Osteoblast (primary cell): ENCODE measurements at places on chromosomes 6 and 20. TPM values are rescaled to one million over a fixed set of nuclear protein-coding genes. Genes with fewer than 3 reads are reported as not detected.

Gene PACRG
- 0.59 and 1.4 TPM in 2 replicates for total RNA-seq

Gene NR2E1
- not detected in 2 replicates for total RNA-seq

Gene RGS17
- 1.4 and 1.8 TPM in 2 replicates for total RNA-seq

Gene SAPCD1
- total RNA-seq = 0.59 and 1.4 TPM in 2 replicates

Gene FNDC1
- total RNA-seq = 24.2 and 34.2 TPM in 2 replicates

Gene TSPO2
- not detected in 2 replicates for total RNA-seq

Gene PRDM13
- not detected in 2 replicates for total RNA-seq

Gene PNLDC1
- total RNA-seq = 0.29 TPM in 1 of 2 replicates, not detected in the other

Gene PSMB9
- 20.3 and 29.8 TPM in 2 replicates for total RNA-seq

Gene COL9A1
- total RNA-seq = not detected in 2 replicates

Gene TBX18
- total RNA-seq = 64.1 and 65.1 TPM in 2 replicates

Gene HLA-DOB
- 0.36 TPM in 1 of 2 replicates, not detected in the other for total RNA-seq

Gene CASS4
- under 0.01 TPM in 2 replicates for total RNA-seq

Gene ADGRB3
- total RNA-seq = not detected in 2 replicates

Gene HELZ2
- 23.3 and 27.5 TPM in 2 replicates for total RNA-seq

Gene EFCAB8
- total RNA-seq = 1.4 TPM in 1 of 2 replicates, not detected in the other

Gene CD83
- 1.4 and 1.5 TPM in 2 replicates for total RNA-seq

Gene FOXC1
- total RNA-seq = 39.4 and 41.0 TPM in 2 replicates

Gene STMND1
- total RNA-seq = not detected in 2 replicates

Gene EMILIN3
- not detected in 2 replicates for total RNA-seq

Gene GATA5
- not detected in 2 replicates for total RNA-seq
